Colonic mucosa (tissue), 4 donors: ENCODE measurements at places on chromosomes 6 and 20. TPM values are rescaled to one million over a fixed set of nuclear protein-coding genes. Genes with fewer than 3 reads are reported as not detected.

The SNRPB2 gene
- total RNA-seq: 51.4 TPM

The CLVS2 gene
- total RNA-seq: 0.05 TPM

The MAS1 gene
- total RNA-seq: not detected

The EEF1A2 gene
- 3.2 TPM for total RNA-seq

The CGA gene
- total RNA-seq: not detected

The MEI4 gene
- total RNA-seq: not detected

The HDDC2 gene
- 44.8 TPM for total RNA-seq

The ANKRD66 gene
- total RNA-seq: not detected

The BNIP5 gene
- 4.7 TPM for total RNA-seq

The COL11A2 gene
- total RNA-seq: 0.44 TPM

The VEGFA gene
- total RNA-seq: 113 TPM

The SMLR1 gene
- not detected for total RNA-seq

The CDS2 gene
- 31.7 TPM for total RNA-seq

The FAM209B gene
- 0.37 TPM for total RNA-seq

The TCF15 gene
- 0.16 TPM for total RNA-seq

The ZC2HC1B gene
- total RNA-seq: not detected

The ETV7 gene
- 4.5 TPM for total RNA-seq

The C20orf141 gene
- not detected for total RNA-seq

The SUPT3H gene
- 4.1 TPM for total RNA-seq

The SEL1L2 gene
- total RNA-seq: not detected

The RIPPLY2 gene
- total RNA-seq: not detected

The SLCO4A1 gene
- total RNA-seq: 42.9 TPM

The ENPP5 gene
- 4.3 TPM for total RNA-seq

The CEP43 gene
- total RNA-seq: 17.3 TPM

The ENPP1 gene
- total RNA-seq: 12.6 TPM

The SLC17A3 gene
- total RNA-seq: not detected

The MAN1A1 gene
- total RNA-seq: 77.1 TPM

The UBE2C gene
- total RNA-seq: 117 TPM

The RAD21L1 gene
- total RNA-seq: not detected

The PTPRA gene
- total RNA-seq: 55.2 TPM

The DCBLD1 gene
- 16.3 TPM for total RNA-seq

The ERVFRD-1 gene
- not detected for total RNA-seq

The KCNK15 gene
- total RNA-seq: 0.27 TPM

The HINT3 gene
- total RNA-seq: 17.1 TPM
